ENCODE measurements at places on chromosomes 12 and 14.

- no peak for DNase-seq
Observed at GRCh38 chr12:84805474-84805858, 107.1 kb downstream of the SLC6A15 start.

GRCh38 chr12:19166387-19166786, 36.9 kb downstream of the PLEKHA5 start:
- DNase-seq: no peak

- DNase-seq: no peak
Observed at GRCh38 chr12:120725151-120725658, 421 bp upstream of the ACADS start.

- no peak for DNase-seq
Observed at GRCh38 chr12:85688837-85689236, 147.4 kb downstream of the RASSF9 start.

DNA sequence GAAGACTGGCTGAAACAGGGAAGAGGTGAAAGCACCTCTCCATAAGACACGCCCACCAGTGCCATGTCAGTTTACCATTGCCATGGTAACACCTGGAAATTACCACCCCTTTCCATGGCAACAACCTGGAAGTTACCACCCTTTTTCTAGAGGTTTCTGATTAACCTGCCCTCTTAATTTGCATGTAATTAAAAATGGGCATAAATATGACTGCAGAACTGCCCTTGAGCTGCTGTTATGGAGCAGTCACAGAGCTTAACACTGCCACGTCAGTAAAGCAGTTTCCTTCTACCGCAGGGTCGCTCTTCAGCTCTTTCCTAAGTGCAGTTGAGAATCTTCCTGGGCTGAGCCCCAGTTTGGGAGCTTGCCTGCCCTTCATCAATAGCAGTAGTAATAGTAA, 55.2 kb downstream of the RASSF3 start:
- no peak for DNase-seq

GRCh38 chr12:47121146-47121545, 41.4 kb upstream of the AMIGO2 start:
- no peak for DNase-seq

DNA sequence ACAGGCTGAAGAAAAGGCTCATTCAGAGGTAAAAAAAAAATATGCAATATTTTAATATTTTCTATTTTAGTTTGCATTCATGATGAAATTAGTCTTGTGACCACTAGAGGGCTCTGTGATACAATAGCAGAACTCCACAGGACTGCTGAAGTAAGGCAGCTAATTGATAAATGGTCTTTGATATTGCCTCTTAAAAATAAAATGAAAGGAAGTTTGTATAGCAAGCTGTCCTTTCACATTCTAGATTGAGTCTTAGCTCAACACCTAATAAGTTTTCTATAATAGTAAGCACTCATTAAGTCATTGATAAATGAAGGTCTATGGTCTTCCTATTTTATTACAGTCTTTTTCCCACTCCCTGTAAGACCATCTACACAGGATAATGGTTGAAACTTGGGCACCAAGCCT, 315.7 kb downstream of the NAV3 start:
- peak; percentile 9 for DNase-seq

DNA sequence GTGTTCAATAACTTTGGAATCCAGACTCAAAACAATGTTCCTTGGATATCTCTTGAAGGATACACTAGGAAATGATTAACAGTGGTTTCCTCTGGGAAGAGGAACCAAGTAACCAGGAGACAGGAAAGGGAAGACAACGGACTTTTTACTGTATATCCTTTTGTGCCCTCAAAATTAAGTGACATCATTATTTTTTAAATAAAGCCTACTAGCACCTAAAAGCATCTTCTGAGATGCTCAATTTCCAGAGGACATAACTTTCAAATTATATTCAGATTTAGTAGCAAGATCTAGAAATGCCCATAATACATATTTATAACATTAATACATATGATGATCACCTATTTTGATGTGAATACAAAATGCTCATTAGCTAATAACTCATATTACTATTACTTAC, 6.5 kb downstream of the HECTD1 start:
- no peak for DNase-seq

- DNase-seq: no peak
Observed at GRCh38 chr12:102371165-102371564, 109.2 kb downstream of the IGF1 start.

GRCh38 chr12:66735275-66735674, 56.4 kb upstream of the GRIP1 start:
- no peak for DNase-seq

GRCh38 chr14:73372529-73372928, 85.8 kb downstream of the NUMB start:
- no peak for DNase-seq

DNA sequence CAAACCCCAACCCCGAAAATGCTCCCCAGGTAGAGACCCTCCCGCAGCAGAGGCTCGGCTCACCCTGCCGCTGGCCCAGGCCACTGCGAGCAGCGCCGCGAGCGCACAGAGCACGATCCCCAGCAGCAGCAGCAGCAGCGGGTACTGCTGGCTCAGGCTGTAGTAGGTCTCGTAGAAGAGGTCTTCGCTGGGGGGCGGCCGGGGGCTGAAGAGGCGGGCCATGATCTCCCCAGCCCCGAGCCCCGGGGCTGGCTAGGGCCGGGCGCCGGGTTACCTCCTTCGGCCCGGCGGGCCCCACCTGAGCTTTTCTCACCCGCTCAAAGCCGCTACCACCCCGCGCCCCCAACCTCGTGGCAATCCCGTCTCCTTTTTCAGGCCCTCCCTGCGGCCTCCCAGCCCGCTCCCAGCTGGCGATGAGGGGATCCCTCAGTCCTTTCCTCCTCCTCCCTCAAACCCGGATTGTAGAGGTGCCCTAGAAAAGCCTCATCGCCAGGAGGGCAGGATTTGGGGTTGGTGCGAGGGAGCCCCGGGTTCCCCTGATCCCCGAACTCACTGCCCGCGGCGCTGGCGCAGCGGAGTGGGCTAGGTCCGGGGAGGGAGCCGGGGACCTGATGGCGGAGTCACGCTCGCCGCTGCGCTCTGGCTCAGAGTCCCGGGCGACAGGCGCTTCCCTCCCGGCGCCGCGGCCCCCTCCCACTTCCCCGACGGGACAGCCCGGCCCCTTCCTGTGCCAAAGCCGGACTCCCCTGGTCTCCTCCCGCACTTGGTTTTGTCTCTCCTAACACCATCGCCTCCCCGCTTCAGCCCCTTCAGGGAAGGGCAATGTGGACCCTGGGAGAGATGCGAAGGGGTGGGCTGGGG, at the start of gene ADCY4:
TSS of gene ADCY4 (minus strand) at position 641 of the 861 bp plus-strand sequence. CDS start at position 222, 419 bp downstream.
- DNase-seq: no peak

- no peak for DNase-seq
Observed at GRCh38 chr12:79991586-79991985, 56.7 kb upstream of the PPP1R12A start.

- DNase-seq: no peak
Observed at GRCh38 chr12:100995771-100996170, 201.2 kb downstream of the ANO4 start.

DNA sequence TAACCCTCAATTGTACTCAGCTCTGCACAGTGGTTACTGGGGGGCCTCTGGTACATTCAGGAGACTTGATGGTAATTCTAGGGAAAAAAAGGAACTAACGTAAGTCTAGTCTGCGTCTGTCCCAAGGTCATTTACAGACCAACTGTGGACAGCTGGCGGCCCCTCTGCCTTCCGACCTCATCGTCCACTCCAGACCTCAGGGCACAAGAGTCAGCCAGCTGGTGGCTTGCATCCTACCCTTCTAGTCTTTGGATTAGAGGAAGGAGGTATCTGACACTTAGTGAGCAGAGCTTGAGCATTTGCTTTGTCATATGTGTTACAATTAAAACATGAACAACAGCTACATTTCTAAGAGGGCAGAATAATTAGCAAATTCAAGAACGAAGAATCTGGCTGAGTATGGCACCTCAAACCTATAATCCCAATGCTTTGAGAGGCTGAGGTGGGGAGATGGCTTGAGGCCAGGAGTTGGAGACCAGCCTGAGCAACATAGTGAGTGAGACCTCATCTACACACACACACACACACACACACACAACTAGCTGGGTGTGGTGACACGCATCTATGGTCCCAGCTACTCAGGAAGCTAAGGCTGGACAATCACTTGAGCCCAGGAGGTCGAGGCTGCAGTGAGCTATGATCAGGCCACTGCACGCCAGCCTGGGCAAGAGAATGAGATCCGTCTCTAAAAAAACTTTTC, 36.5 kb downstream of the SSH1 start:
- no peak for DNase-seq

DNA sequence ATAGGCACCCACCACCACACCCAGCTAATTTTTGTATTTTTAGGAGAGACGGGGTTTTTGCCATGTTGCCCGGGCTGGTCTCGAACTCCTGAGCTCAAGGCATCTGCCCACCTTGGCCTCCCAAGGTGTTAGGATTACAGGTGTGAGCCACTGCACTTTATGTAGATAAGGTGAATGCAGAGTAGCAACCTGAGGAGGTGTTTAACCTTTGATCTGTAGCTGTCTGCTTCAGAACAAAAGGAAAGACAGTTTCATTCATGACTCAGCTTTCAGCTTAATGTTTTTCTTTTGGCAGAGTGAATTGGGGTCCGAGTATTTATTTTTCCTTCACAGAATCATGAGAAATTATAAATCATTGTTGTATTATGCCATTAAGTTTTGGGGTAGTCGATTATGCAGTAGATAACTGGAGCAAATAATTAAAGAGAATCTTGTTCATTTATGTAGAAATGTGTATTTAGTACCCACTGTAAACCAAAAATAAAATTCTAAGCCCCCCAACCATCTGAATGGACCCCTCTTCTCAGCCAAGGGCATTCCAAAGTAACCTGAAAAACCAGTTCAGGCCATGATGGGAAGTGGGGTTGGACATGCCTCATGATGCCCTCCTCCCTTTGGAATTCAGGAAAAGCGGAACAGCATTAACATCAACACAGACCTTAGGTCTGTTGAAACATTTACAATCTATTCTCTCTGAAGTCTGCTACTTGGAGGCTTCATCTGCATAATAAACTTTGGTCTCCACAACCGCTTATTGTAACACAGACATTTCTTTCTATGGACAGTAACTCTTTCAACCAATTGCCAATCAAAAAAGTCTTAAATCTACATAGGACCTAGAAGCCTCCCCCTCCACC, 10.7 kb upstream of the STX2 start:
- no peak for DNase-seq

GRCh38 chr14:77084985-77085384, 13.1 kb upstream of the CIPC start:
- DNase-seq: no peak

GRCh38 chr12:87338681-87339080, 690.5 kb downstream of the C12orf50 start:
- DNase-seq: no peak

DNA sequence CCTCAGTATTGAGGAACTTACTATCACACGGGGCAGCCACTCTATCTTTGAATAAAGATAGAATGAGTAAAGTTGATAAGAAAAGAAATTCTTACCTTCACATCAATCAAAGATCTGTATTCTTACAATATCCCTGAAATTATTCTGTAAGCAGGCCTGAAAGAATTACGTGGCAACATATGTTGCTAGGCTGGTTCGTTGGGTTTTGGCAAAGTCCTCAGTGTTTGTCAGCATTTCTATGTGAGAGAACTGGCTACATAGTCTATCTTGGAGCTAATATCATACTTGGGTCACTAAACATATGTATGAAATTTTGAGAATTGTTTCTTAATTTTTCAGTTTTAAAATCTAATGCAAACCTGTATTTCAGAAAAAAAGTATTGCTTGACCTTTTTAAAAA, 412.2 kb upstream of the GARIN6 start:
- no peak for DNase-seq

DNA sequence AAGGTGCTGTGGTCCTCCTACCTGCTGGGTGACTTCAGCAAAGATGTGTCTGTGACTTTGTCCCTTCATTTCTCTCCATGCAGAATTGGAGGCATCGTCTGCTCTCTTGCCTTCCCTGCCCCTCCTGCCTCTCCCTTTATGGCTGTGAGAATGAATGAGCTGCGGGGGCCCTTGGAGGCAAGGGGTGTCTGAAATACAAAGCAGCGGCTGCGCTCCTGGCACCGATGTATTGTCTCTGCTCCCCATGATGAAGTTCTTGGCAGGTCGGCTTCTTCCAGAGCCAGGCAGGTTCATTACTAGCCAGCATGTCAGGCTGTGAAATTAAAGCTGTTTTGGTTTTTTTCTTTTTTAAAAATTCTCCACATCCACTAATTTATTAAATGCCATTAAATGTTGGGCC, 194.5 kb downstream of the TSPAN9 start:
- DNase-seq: no peak

- no peak for DNase-seq
Observed at GRCh38 chr12:120529641-120530417, 871 bp upstream of the COQ5 start.

- DNase-seq: no peak
Observed at GRCh38 chr14:87483271-87484260, 509.4 kb downstream of the GALC start.

- no peak for DNase-seq
Observed at GRCh38 chr14:66070542-66071319, 415.4 kb upstream of the CCDC196 start.

- no peak for DNase-seq
Observed at GRCh38 chr14:22797017-22797917, 18.0 kb downstream of the SLC7A7 start.

- no peak for DNase-seq
Observed at GRCh38 chr12:59873136-59873535, 277.3 kb downstream of the SLC16A7 start.

- DNase-seq: no peak
Observed at GRCh38 chr14:34478261-34478660, 16.2 kb upstream of the SPTSSA start.

- DNase-seq: no peak
Observed at GRCh38 chr14:92597906-92598905, 84.6 kb downstream of the RIN3 start.

- DNase-seq: no peak
Observed at GRCh38 chr12:69136931-69137613, 102.3 kb upstream of the CPSF6 start.

DNA sequence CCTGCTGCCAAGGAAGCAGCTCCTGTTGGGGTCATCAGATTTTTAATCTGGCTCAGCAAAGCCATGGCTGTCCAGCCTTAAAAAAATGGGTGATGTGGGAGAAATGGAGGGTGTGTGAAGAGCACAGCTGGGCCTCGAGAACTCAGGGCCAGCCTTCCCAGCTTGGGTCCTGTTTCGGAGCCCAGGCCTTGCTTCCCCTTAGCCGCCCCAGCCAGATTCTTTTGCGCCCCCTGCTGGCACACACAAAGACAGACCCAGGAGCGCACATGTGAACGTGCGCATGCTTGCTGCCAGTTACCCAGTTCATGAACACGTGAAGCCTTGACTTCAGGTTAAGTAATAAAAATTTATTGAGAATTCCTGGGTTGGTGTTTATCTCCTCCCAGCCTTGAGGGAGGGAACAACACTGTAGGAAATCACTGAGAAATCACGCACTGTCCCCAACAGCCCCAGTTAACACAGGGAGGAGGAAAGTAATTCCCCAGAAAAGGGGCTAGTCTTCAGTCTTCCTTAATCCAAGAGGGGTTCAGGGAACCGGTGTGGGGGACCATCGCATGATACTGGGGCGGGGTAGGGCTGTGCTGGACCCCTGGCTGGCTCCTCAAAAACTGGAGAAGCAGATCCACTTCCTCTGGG, 5.3 kb downstream of the PHB2 start:
- peak; percentile 81 for DNase-seq

Data from smooth muscle cell of the brain vasculature (primary cell).